ENCODE measurements at places on chromosomes 5 and 9.
A peak's percentile ranks its signal among the peaks of the same experiment; 100 is the strongest.

DNA sequence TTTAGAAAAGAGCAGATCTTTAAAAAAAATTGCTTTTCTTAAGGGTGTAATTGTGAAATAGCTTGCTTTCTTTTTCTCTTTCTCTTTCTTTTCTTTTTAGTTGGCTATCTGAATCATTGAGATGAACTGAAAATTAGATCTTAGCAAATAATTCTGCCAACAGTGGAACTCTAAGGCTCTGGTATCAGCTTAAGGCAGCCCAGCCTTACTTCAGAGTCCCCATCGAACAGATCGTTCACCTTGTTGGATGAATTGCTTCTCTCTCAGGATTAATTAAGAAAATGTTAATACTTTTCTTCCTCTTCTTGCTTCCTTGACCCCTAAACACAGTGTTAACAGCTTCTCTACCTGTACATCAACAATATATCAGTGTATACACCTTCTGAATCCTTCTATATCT lies 92.1 kb downstream of the ZCCHC7 start:
- DNase-seq, result no peak

- DNase-seq, result no peak
These were observed 63.8 kb upstream of the ZNF462 start for GRCh38 chr9:106799152-106799551.

GRCh38 chr5:104913841-104914281 lies 1351.3 kb upstream of the NUDT12 start:
- DNase-seq, result no peak

GRCh38 chr9:14909961-14910805 lies at the start of gene FREM1:
Gene FREM1, minus strand, starts transcription at chr9:14910428. Its CDS starts 41,451 bp downstream, at chr9:14868977.
- peak; percentile 8 for DNase-seq

GRCh38 chr5:13632676-13633075 lies 311.8 kb downstream of the DNAH5 start:
- no peak for DNase-seq

GRCh38 chr5:33507426-33507825 lies 66.7 kb downstream of the TARS1 start:
- DNase-seq, result no peak

DNA sequence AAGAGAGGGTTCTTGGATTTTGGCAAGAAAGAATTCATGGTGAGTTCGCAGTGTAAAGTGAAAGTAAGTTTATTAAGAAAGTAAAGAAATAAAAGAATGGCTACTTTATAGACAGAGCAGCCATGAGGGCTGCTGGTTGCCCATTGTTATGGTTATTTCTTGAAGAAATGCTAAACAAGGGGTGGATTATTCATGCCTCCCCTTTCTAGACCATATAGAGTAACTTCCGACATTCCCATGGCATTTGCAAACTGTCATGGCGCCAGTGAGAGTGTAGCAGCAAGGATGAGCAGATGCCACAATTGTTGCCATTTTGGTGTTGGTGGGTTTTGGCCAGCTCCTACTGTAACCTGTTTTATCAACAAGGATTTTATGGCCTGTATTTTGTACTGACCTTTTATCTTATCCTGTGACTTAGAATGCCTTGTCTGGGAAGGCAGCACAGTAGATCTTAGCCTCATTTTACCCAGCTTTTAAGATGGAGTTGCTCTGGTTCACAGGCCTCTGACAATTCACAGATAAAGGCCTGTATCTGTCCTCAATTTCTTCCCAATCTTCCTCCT lies 1026.1 kb upstream of the DMAC1 start:
- no peak for DNase-seq

- no peak for DNase-seq
These were observed 9.3 kb upstream of the TNC start for GRCh38 chr9:115127191-115127817.

Data from posterior cingulate gyrus (tissue), 11 donors.